ENCODE measurements at places on chromosomes 7 and 10. TPM values are rescaled to one million over a fixed set of nuclear protein-coding genes. Genes with fewer than 3 reads are reported as not detected.

GRCh38 chr7:143882020-143882603, 19.9 kb downstream of the TCAF1 start:
- DNase-seq = no peak

TSC22D4 gene
- 30.8 TPM for polyA plus RNA-seq

- no peak for DNase-seq
Measured at GRCh38 chr10:33412653-33413361, 78.3 kb upstream of the NRP1 start.

- no peak for DNase-seq
Measured at GRCh38 chr10:98460837-98461499, 14.2 kb upstream of the HPS1 start.

SPDYE2B gene
- 0.73 TPM for polyA plus RNA-seq

YAE1 gene
- 40.9 TPM for polyA plus RNA-seq

DNA sequence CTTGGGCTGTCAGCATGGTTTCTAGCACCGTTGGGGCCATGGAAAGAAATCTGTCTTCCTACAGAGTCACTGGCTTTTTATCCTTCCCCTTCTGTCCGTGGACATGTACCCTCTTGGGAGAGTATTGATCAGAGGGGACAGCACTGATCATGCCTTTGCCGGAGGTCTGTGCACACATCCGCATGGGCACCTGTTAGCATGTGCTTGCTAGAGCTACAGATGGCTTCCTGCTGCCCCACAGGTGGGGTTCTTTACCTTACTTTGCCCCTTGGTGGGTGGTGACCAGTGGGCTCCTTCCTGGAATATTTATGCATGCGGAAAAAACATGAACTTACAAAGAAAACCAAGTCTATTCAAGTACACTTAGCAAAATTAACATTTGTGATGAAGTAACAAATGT, 24.9 kb downstream of the RPS24 start:
- no peak for DNase-seq

DNA sequence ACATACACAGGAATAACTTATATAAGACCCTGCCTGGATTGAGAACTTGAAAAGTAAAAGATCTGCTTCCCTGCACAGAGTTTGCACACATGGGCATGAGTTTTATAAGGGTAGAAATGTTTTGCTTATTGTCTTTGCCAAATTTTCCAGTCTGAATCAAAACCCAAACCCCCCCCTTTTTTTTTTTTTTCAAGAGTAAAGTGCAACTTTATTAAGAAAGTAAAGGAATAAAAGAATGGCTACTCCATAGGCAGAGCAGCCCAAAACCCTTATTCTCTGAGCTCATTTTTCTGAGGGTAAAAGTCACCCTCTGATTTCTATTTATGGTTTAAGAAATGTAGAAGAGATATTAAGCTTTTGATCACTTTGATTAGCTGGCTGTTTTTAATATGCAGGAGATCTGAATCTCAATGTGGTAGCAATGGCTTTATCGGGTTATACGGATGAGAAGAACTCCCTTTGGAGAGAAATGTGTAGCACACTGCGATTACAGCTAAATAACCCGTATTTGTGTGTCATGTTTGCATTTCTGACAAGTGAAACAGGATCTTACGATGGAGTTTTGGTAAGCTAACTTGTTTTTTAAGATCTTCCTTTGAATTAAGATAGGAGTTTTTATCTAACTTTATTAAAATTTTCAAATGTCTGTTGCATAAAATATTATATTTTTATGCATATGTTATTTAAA, 18.7 kb downstream of the MIOS start:
- no peak for DNase-seq

DNA sequence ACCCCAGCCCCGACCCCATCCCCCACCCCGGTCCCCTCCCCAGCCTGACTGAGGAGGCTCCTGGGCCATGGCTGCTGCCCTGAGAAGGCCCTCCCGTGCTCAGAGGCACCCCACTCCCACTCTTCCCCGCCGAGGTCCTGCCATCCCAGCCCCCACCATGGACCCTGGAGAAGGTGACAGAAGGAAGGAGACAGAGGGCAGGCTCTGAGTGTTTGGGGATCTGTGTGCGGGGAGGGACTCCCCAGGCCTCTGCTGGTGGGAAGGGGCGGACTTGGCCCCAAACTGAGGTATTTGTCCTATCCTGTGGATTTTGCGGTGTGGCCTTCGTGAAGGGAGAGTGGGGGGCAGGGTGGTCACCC, 53.4 kb downstream of the PWWP2B start:
- no peak for DNase-seq

SLC13A1 gene
- polyA plus RNA-seq = 21.4 TPM

GRCh38 chr7:2260820-2261219, 18.8 kb downstream of the NUDT1 start:
- DNase-seq = no peak

GRCh38 chr7:31664890-31665289, 22.1 kb upstream of the PPP1R17 start:
- DNase-seq = no peak

NUTM2E gene
- polyA plus RNA-seq = 0.23 TPM

- no peak for DNase-seq
Measured at GRCh38 chr10:25483999-25484398, 309.2 kb downstream of the GPR158 start.

SPRN gene
- polyA plus RNA-seq = 3.3 TPM

- DNase-seq = no peak
Measured at GRCh38 chr7:16615228-16615627, 30.3 kb downstream of the ANKMY2 start.

Data from left renal pelvis (tissue), 4 donors.